Islet precursor cell (in vitro differentiated cells): ENCODE measurements at places on chromosomes 11 and 22.
A peak's percentile ranks its signal among the peaks of the same experiment; 100 is the strongest.

- DNase-seq, result peak; percentile 95
Measured at GRCh38 chr22:32622004-32622743, 147.6 kb downstream of the FBXO7 start.

DNA sequence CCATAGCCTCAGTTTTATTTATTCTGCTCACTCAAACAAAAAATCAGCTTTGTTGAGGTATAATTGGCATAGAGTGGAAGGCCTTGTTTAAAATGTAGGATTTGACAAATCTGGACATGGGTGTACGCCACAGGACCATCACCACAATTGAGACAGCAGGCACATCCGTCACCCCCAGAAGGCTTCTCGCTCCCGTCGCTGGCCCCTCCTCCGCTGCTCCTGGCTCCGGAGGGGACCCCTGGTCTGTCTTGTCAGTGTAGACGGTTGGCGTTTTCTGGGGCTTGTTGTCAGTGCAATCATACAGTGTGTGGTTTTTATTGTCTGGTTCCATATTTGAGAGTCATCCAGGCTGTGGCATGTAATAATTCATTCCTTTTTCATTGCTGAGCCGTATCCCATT lies 97.6 kb downstream of the KCNQ1 start:
- DNase-seq, result no peak

GRCh38 chr11:118924591-118925585 lies 838 bp downstream of the BCL9L start:
- peak; percentile 79 for DNase-seq

DNA sequence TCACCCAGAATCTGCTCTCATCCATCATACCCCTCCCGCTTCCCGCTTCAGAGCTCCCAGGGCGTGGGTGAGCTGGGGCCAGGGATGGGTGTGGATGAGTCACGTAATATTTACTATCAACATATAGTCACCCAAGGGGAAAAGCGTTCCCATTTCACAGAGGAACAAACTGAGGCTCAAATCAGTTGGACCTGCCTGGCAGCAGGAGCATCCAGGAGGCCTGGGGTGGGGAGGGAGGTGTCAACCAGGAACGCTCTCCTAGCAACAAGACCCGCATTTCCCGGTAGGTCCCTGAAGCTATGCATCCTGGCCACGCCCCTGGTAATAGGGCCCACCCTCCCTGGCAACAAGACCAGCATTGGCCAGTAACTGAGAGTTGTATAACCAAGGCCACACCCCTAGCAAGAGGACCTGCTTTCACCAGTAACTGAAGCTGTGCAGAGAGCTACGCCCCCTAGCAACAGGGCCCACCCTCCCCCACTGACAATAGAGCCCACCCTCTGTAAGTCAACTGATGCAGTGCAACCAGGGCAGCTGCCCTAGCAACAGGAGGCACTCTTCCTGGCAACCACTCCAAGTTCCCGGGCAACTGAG lies 32.7 kb upstream of the TXNRD2 start:
- DNase-seq, result peak; percentile 86
